Right cardiac atrium (tissue), 5 donors: ENCODE measurements at places on chromosomes 3 and 15. TPM values are rescaled to one million over a fixed set of nuclear protein-coding genes. Genes with fewer than 3 reads are reported as not detected.
A peak's percentile ranks its signal among the peaks of the same experiment; 100 is the strongest.

- no peak for DNase-seq
Observed at GRCh38 chr3:113249111-113249510, 37.8 kb downstream of the BOC start.

- DNase-seq, result no peak
Observed at GRCh38 chr3:159805411-159805772, 183.2 kb upstream of the IL12A start.

- no peak for DNase-seq
Observed at GRCh38 chr3:136186344-136186743, 9.8 kb downstream of the MSL2 start.

DNA sequence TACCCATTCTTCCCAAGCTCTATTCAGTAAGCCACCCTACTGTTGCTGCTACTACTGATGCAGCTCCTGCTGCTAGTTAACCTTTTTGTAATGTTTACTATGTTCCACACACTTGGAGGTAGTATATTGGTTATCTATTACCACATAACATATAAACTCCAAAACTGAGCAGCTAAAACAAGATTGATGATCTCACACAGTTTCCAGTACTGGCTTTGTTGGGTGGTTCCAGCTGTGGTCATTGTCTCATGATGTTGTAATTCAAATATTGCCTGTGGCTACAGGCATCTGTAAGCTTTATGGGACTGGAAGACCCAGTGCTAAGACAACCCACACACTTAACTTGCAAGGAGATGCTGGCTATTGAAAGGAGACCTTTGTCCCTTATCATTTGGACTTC lies 556.2 kb upstream of the SUCLG2 start:
- no peak for DNase-seq

GRCh38 chr3:12981306-12982275 lies 91.6 kb downstream of the IQSEC1 start:
- no peak for DNase-seq

- DNase-seq, result no peak
Observed at GRCh38 chr3:53498806-53499641, 4.6 kb downstream of the CACNA1D start.

The STAB1 gene
- 91.9 TPM for total RNA-seq

GRCh38 chr15:71752128-71752527 lies 58.2 kb upstream of the NR2E3 start:
- DNase-seq, result no peak

- no peak for DNase-seq
Observed at GRCh38 chr3:24886501-24886900, 391.9 kb upstream of the THRB start.

GRCh38 chr3:17195192-17195611 lies 310.4 kb downstream of the PLCL2 start:
- DNase-seq, result peak; percentile 19

The CIDEC gene
- total RNA-seq, result not detected

- DNase-seq, result no peak
Observed at GRCh38 chr3:15815696-15816095, 17.9 kb upstream of the ANKRD28 start.

The MESP2 gene
- 0.29 TPM for total RNA-seq

- DNase-seq, result no peak
Observed at GRCh38 chr3:63473641-63474166, 178.8 kb upstream of the SNTN start.

DNA sequence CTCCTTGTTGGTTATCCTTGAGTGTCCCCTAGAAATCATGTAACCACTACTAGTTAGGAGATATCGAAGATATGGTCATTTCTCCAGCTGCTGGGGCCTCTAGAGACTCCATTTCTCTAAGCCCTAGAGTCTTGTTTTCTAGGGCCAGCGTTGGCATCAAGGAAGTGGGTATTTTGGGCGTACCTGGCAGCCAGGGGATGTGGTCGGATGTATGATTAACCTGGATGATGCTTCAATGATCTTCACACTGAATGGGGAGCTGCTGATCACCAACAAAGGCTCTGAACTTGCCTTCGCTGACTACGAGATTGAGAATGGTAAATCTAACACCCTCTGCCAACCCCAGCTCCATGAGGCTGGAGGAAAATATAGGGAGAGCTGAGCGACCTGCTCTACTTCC lies 325.5 kb downstream of the RYR3 start:
- DNase-seq, result no peak

DNA sequence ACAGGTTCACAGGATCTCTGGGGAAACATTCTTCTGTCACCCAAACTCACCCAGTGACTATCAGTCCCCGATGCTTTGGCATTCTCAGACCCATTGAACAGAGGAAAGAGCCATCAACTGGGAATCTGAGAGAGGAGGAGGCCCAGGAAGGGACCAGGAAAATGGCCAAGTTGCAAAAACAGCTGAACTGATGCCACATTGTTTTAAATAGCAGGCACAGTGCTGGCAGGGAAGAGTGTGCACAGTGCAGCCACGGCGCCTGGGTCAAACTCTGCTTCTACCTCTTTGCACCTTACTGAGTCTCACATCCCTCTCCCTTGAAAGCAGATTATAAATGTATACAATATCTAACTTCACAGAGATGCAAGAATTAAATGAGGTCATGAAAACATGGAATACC lies 66.4 kb downstream of the SRGAP3 start:
- no peak for DNase-seq

GRCh38 chr3:129230311-129231019 lies 18.9 kb upstream of the COPG1 start:
- no peak for DNase-seq

The GDPGP1 gene
- 20.5 TPM for total RNA-seq

GRCh38 chr3:138473391-138473790 lies 39.0 kb downstream of the ESYT3 start:
- DNase-seq, result no peak

- peak; percentile 2 for DNase-seq
Observed at GRCh38 chr15:25242957-25243799, 195.6 kb downstream of the UBE3A start.
